Fibroblast of mammary gland (primary cell): ENCODE measurements at places on chromosomes 1 and 21.

DNA sequence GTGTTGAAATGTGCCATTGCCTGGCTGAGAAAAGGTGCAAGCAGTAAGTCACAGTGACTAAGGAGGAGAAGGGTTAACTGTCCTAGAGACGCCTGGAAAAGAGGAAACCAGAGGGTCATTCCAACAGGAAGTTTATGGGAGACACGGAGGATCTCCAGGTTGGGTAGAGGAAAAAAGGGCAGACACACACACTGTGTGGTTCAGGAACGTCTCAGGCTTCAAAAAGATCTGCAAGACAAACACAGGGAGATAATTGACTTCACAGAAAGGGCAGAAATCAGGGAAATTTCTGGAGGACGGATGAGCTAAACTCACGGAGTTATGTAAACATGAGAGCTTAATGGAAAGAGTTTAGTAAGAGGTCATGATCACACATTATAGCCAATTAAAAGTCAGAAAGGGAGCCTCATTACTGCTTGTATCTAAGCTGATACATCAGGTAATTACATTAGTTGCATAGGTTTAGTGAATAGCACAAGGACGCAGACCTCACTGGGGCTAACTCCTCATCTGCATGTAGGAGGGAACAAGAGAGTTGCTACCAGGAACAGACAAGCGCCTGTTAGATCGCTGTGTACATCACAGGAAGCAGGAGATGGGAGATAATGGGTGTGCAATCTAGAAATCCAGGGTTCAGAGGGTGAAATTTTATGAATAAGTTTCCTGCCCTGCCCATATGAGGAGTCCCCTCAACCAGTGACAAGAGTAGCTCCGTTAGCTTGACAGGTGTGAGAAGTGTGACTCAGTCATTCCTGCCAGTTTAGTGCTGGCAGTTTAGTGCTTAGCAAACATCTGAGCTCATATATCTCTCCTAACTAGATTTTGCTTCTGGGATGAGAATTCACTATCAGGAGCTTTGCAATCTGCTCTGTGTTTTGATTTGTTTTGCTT is 96.6 kb upstream of the TNR start:
- no peak for DNase-seq

DNA sequence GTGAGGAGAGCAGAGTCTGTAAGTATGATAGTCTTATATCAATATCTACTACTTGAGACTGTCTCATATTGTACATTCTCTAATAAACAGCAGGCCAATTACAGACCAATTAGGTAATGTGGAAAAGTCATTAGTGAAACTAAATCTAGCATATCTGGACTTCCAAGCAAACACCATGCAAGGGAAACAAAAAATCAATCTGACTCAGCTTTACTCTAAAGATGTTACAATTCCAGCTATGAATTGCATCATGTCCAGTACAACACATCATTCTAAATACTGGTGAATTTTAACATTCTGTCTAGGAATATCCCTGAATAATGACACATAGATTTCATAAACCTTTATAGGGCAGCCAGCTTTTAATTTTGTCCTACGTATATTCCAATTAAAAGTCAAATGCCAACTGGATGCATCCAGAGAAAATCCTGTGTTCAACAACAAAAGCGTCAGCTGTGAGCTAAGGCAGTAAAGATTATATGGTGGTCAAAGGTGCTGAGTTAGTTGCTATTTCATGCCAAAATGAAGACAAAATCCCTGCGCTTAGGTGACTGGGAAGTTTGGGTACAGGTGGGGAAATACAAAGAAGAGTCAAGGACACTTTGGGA is 159.3 kb downstream of the TTLL7 start:
- peak; percentile 68 for DNase-seq

- no peak for DNase-seq
Measured at GRCh38 chr1:30969903-30970302, 61.3 kb upstream of the SDC3 start.

DNA sequence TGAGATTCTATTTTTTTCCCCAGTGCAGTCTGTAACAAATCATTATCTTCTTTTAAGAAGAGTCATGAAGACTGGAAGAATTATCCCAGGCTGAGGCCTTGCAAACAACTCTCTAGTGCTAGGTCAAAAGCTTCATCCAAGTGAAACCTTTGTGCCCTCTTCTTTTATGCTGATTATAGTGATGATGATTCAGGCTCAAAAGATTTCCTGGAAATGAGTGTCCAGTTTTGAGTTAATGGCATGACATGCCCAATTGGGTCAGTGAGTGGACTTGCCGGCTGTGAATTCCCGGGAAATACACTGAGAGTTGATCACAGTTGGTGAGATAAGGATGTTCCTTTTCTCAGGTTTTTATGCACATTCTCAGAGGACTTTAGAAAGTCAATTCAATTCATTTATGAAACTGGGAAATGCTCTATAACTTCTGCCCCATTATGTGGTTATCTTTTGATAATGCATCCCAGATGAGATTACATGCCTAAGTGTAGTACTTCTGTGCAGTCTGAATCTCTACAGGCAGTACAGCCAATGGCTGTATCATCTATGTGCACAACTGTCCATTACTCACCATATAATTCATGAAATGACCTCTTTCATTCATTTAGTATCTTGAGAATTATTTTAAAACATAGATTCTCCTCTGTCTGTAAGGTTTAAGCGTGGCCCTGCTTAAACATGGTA is 66.2 kb downstream of the S1PR1 start:
- DNase-seq, result peak; percentile 51

DNA sequence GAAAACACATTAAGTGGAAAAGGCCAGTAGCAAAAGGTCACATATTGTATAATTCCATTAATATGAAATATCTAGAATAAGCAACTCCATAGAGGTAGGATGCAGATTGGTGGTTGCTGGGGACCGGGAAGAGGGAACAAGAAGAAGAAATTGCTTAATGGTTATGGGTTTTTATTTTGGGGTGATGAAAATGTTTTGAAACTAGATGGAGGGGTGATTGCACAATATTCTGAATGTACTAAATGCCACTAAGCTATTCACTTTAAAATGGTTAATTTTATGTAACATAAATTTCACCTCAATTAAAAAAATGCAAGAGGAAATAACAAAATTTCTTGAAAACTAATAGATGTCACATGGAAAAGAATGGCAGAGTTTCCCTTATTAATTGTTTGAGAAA is 6.7 kb downstream of the KIAA0040 start:
- DNase-seq, result no peak

DNA sequence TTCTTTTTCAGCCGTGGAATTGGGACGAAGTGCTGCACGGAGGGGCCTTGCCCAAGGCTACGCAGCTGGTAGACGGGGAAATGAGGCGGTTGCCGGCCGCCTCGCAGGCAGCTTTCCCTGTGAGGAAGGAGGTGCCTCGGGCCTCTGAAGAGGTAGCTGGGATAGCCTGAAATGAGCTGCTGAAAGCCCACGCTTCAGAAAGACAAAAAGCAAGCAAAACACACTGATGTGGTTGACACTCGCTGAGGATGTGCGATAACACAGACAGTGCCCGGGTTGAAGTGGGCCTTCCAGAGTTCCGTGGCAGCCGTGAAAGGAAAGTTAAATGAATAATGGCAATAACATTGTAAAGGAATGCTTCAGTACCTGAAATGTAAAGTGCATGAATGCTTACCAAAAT is 47.2 kb downstream of the S1PR1 start:
- DNase-seq, result no peak

GRCh38 chr1:183864611-183865010 is 59.7 kb downstream of the RGL1 start:
- no peak for DNase-seq

DNA sequence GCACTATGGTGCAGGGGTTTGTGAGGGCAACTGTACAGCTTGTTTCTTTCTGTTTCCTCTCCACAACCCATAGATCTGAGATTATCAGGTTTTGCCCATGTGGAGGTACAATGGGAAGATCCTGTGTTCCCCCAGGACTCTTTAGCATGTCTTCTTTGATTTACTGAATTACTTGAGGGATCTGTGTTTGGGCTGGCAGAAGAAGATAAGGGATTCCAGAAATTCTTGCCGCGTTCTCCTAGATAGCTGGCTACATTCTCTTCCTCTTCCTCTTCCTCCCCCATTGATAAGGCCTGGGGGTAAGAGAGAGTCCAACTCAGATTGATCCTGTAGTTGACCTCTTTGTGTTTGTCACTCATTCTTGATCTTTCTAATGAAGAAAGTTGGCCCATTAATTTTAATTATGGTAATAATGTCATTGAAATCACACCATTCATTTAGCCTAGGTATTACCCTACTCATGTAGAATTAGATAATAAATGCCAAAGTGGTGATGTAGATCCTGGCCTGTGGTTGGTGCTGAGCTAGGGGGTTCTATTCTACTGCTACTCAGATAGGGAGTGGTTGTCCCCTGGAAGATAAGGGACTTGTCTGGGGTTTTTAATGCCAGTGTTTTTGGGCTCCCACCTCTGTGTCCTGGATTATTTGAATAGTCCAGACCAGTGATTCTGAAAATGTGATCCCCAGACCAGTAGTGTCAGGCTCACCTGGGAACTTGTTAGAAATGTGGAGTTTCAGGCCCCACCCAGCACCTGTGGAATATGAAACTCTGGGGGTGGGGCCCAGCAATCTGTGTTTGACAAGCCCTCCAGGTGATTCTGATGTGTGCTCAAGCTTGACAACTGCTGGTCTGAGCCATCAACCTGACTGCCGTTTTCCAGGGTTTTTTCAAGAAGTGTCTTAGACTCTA is 122.2 kb downstream of the NOS1AP start:
- DNase-seq, result no peak

DNA sequence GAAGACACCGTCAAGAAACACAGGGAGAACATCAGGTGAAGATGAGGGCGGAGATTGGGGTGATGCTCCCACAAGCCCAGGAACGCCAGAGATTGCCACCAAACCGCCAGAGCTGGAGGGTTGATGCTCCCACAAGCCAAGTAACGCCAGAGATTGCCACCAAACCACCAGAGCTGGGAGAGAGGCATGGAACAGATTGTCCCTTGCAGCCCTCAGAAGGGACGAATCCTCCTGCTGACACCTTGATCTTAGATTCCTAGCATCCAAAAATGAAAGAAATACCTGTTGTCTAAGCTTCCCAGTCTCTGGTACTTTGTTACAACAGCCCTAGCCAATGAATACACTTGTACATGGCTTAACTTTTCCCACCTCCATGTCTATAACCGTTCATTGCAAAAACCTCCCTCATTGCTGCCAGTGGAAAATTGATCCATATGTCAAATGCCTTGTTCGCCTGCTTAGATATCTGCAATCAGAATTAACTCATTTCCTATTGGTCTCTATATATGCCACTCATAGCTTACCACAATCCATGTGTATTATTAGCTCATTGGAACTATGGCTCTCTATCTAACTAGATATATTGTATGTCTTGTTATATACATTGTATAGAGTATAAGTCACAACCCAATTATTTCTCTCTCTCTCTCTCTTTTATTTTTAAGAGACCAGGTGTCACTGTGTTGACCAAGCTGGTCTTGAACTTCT is 127.4 kb downstream of the ADSS2 start:
- no peak for DNase-seq

DNA sequence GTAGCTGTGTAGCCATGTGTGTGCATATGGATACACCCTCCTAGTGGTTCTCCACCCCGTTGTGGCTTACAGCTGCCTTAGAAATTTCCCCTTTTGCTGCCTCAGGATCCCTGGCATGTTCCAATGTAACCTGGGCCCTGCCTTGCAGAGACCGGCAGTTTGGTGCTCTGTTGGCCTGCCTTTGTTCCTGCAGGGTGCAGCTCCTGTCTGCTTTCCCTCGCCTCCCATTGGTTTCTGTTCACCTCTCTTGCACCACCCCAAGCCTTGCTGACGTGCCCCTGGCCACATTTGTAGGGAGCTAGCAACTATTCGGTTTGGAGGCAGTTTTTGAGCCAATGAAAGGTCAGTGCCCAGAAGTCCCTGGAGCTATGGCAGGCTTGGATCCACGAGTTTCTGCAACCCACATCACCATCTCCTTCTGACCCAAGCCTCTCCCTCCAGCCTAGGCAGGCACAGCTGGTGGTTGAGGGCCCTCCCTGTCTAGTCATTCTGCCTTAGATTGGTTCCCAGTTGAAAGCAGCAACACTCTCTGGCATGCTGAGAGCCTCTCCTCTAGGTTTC is 54.9 kb downstream of the MAB21L3 start:
- DNase-seq, result no peak

- no peak for DNase-seq
Measured at GRCh38 chr1:243801378-243801777, 48.7 kb downstream of the AKT3 start.

DNA sequence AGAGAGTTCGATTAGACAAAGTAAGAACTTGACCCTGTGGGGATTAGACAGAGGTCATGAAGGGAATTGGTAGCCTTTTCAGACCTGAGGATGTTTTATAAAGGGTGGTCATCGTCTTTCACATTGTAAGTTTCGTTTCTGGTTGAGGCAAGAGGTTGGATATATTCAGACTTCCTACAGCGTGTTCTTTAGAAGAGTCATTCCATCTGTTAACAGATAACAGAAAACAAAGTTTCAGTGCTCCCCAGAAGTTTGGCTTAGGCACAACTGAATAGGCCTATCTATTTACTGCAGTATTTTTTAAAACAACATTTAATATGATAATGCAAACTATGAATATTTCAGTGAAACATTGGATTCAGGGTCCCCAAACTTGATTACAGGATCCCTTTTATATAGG is 17.1 kb upstream of the IVNS1ABP start:
- DNase-seq, result no peak

DNA sequence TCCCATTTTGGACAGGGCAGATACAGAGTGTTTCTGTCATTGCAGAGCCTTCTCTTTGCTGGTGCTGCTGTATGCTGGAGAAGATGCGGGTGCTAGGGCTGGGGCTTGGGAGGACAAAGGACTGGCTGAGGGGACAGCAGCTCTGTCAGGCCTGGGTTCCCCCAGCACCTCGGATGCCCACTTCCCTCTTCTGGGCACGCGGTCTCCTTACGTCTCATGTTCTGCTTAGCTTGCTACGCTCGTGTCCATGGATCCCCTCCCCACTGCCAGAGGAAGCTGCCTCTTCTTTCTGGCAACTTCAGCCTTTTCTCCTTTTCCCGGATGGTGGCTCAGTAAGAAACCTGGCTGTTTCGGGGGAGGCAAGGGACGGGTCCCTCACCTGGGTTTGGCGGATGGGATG is 75.7 kb downstream of the ARHGEF10L start:
- DNase-seq, result no peak

- no peak for DNase-seq
Measured at GRCh38 chr1:162687870-162688269, 55.6 kb downstream of the DDR2 start.

- no peak for DNase-seq
Measured at GRCh38 chr1:53278298-53278725, 40.0 kb upstream of the MAGOH start.

- peak; percentile 25 for DNase-seq
Measured at GRCh38 chr1:241532162-241532531, at the start of gene KMO. Gene KMO, plus strand, starts transcription at chr1:241532378. Its CDS starts 67 bp downstream, at chr1:241532445.
